ENCODE measurements at places on chromosomes 2 and 18. TPM values are rescaled to one million over a fixed set of nuclear protein-coding genes. Genes with fewer than 3 reads are reported as not detected.

The ERFE gene
- total RNA-seq: 3.3 TPM

- no peak overlapping the region for H3K4me3 ChIP-seq
- DNase-seq: no peak
- H3K4me1 ChIP-seq: peaks cover 11% of the 10 kb centered on the region
- H3K27ac ChIP-seq: no peak overlapping the region
Measured at GRCh38 chr2:74584088-74584645, 29.6 kb downstream of the DOK1 start.

DNA sequence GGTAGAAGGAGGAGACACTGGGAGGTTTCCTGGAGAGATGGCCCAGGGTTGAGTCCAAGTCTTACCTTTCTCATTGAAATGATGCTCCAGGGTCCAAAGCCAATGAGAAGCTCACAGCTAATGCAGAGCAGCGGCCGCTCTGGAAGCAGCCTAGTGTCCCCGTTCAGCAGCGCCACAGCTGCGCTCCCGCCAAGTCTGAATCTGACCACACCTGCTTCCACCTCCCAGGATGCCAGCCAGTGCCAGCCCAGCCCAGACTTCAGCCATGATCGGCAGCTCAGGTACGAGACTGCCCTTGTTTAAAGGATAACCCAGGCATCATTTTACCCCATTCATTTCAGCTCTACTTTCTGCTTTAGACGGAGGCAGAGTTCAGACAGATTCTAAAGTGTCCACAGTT, 11.9 kb upstream of the RPL31 start:
- H3K27me3 ChIP-seq: no peaks in the 10 kb centered on the region
- H3K4me3 ChIP-seq: no peak overlapping the region
- DNase-seq: no peak
- H3K4me1 ChIP-seq: no peaks in the 10 kb centered on the region

DNA sequence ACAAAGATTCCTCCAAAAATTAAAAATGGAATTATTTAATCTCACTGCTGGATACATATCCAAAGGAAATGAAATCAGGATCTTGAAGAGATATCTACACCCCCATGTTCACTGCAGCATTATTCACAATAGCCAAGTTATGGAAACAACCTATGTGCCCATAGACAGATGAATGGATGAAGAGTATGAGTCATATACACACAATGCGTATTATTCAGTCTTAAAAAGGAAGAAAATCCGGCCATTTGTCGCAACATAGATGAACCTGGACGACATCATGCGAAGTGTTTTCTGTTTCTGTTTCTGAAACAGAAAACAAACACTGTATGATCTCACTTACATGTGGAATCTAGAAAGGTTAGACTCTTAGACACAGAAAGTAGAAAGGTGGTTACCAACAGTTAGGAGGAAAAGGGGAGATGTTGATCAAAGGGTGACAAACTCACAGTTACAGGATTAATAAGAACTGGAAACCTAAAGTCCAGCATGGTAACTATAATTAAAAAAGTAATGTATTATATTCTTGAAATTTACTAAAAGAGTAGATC, 87.8 kb upstream of the ERBB4 start:
- no peaks in the 10 kb centered on the region for H3K36me3 ChIP-seq
- H3K4me3 ChIP-seq: no peak overlapping the region
- no peaks in the 10 kb centered on the region for H3K4me1 ChIP-seq
- DNase-seq: no peak

DNA sequence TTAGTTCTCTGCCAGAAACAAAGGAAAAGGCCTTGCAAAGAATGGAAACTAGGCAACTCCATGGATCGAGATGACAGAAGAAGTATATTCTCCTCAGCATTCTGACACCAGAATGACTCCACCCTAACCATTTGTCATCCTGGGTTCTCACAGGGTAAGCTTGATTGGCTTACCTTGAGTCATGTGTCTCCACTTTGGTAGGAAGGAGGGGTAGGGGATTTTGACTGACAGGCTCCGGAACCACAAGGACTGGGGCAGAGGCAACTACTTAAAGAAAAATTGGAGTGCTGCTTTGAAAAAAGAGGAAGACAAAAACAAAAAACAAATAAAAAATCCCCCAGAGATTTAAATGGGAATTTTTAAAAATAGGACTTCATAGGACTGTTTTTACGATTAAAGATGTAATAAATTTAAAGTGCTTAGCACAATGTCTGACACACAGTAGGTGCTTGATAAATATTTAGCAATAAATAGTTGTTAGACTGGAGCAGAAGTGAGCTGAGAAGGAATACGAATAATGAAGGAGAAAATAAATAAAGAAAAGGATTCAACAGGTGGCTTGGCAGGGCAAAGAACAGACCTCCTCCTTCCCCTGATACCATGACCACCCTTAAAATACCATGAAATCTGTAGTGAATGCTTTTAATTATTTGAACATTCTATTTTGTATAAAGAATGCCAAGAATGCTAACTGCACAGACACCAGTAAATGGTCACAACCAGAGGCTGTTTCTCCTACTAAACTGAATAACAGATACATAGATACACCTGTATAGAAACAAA, 230.2 kb downstream of the CDCA7 start:
- no peak overlapping the region for H3K27ac ChIP-seq
- no peaks in the 10 kb centered on the region for H3K4me1 ChIP-seq
- no peak for DNase-seq
- no peaks in the 10 kb centered on the region for H3K27me3 ChIP-seq
- H3K4me3 ChIP-seq: no peak overlapping the region
- no peaks in the 10 kb centered on the region for H3K36me3 ChIP-seq

Measured in GM23338 (cell line).